ENCODE measurements at places on chromosomes 11 and 22.
A peak's percentile ranks its signal among the peaks of the same experiment; 100 is the strongest.

DNA sequence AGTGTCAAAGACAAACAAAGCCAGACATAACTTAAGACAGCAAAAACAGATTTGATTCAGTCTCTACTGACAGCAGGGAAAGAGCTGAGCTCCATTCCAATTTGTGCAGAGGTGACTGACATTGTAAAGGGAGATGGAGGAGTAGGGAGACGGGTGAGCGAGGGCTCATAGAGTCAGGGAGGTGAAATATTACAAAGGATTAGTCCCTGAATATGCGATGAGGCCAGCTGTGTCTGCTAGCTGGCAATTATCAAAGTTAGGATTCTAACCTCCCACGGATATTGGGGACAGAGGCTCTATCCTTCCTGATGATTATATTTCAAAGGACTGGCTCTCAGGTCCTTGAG is 8.3 kb downstream of the PLAAT2 start:
- DNase-seq, result no peak

GRCh38 chr22:23754980-23755636 is 883 bp upstream of the VPREB3 start:
- DNase-seq, result no peak

GRCh38 chr11:101881586-101881985 is 33.2 kb upstream of the CEP126 start:
- no peak for DNase-seq

- no peak for DNase-seq
Measured at GRCh38 chr11:74322667-74323066, 11.2 kb upstream of the P4HA3 start.

DNA sequence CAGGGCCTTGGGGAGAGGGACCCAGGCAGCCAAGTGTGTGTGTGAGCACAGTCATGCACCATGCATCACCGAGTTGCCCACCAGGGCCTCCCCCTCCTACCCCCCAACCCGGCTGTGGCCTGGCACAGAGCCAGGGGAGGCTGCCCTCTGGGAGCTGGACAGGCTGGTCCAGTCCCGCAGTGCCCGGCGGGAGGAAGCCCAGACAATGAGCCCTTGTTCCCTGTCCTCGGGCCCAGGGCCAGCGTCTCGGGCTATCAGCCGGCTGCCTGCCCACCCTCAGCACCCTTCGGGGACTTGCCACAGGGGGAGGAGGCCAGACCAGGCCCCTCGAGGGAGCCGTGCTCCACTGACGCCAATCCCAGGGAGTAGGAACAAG is 4.5 kb downstream of the LRRC75B start:
- no peak for DNase-seq

DNA sequence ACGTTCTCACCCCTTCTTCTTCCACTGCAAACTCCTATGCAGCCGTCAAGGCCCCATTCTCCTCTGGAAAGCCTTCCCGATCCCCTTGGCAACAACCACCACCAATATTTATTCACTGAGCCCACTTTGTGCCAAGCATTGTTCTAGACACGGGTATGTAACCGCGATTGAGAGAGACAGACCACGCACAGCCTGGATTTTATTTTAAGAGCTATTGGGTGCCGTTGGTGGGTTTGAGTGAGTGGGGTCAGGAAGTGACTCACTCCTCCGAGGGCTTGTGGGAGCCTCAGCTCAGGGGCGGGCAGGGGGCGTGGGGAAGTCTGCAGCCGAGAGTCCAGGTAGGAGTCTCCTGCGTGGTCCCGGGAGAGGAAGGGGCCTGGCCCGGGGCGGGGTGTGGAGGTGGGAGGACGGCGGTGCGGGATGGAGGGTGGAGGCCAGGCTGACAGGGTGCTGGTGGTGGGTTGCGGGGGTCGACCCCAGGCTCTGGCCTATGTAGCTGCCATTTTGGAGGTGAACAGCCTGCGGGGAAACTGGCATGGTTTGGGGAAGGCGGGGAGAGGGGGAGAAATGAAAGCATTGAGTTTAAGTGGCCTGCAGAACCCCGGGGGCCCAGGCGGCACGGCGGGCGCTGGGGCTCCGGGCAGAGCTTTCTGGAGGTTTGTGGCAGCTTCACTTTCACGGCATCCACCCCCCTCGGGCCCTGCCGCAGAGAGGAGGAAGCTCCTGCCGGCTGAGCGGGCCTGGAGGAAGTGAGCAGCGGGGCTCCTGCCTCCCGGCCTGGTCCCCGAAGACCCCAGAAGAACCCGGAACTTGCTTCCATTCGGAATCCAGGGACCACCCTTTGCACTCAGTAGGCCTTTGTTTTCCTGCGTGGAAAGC is 547 bp downstream of the PARVG start:
- peak; percentile 88 for DNase-seq

DNA sequence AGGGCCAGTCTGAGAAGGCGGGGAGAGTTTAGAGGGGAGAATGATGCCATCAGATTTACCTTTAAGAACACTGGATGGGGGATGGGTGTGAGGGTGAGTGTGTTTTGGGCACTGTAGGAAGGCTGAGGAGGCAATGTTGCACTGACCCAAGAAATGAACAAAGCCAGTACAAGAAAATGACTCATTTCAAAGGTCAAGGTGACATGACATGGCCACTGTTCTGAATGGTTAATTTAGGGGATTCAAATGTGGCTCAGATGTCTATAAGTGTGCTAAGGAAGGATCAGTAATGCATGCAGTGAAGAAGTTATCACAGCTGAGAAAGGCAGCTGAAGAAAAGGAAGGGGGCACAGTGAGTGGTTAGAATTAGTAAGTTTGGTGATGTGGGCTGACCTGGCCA is 129.9 kb downstream of the PGR start:
- DNase-seq, result no peak

DNA sequence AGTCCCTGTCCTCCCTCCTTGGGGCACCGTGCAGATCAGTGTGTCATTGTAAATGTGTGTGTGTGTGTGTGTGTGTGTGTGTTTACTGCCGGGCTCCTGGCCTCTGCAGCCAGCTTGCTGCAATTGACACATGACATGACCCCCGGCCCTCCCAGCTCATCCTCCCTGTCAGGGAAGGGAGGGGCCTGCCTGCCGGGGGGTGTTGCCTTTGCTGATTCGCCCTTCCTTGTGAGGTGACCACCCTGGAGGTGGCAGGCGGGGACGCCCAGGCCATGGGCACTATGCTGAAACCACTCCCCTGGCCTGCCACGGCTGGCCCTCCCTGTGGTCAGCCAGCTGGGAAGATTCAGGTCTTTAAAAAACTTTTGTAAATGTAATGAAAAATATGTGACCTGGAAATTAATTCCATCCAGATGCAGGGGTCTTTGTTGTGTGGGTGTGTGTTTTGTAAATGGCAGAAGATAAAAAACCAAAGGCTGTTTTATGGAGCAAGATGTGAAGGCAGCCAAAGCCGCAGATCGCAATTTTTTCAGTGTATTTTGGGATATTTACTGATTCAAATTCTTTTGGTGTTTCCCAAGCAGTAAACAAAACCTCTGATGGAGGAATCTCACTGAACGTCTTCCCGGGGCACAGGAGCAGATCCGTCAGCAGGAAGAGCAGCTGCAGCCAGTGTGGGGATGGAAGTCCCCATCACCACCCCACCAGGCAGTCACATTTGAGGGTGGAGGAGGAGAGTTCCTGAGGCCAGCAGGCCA is 23.2 kb downstream of the SHISAL1 start:
- no peak for DNase-seq

DNA sequence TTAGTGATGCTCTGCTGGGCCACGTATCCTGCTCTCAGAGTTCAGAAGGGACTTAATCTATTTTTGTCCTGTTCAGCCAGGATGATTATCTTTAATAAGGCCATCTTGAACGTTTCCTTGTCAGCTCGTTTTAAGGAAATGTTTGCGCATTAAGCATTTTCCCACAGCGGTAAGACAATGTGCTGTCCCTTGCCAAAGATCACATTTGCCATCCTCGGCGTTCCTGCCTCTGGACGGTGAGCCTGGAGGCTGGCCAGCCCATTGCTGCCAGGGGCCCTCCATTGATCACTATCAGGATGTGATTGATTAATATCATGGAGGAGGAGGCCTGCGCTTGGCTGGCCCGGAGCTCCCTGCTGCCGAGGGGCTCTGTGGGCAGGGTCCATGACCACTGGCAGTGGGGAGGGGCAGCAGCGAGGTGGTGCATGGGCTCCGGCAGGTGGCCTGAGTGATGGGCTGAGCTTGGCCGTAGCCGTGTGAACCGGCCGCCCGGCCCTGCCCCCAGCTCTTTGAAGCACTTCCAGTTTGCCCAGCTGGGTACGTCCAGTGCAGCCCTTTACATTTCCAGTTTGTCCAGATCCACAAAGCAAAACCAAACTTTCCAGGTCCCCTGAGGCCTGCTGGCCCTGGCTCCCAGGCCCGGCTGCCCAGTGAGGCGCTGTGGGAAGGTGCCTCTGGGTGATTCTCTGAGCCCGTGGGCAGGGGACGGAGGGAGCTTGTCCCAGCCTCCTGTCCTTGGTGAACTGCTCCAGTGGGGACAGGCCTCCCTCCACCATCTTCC is 49.5 kb upstream of the SMIM38 start:
- DNase-seq, result no peak

GRCh38 chr11:34680918-34681586 is 60.2 kb downstream of the EHF start:
- no peak for DNase-seq

DNA sequence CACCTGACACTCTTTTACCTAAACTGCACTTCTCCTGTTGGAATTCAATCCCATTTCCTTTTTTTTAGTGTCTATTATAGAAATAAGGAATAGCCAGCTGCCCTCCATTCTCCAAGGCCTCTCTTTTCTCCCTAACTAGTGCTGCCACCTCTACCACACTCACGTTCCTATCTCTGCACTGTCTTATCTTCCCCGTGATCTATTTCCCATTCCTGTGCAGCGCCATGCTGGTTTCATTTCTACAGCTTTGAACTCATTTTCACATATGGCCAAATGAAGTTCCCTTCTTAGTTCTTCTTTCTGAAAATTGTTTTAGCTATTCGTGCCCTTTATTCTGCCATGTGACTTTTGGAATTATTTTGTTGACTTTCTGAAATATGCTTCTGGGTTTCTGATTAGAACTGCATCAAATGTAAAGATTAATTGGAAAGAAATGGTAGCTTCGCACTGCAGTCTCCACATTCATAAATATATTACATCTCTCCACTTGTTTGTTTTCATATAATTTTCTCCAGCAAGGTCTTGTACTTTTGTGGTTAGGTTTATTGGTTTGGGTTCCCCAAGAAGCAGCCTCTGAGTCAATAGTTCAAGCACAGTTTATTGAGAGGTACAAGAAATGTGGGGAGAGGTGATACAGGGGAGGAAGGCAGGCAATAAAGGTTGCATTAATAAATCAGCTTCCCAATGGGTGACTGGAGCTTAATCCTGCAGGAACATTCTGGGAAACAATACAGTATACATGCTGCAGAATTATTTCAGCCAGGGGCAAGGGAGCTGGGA is 43.7 kb upstream of the DRD2 start:
- DNase-seq, result no peak

GRCh38 chr11:126307706-126308105 is 3.8 kb downstream of the DCPS start:
- peak; percentile 49 for DNase-seq

DNA sequence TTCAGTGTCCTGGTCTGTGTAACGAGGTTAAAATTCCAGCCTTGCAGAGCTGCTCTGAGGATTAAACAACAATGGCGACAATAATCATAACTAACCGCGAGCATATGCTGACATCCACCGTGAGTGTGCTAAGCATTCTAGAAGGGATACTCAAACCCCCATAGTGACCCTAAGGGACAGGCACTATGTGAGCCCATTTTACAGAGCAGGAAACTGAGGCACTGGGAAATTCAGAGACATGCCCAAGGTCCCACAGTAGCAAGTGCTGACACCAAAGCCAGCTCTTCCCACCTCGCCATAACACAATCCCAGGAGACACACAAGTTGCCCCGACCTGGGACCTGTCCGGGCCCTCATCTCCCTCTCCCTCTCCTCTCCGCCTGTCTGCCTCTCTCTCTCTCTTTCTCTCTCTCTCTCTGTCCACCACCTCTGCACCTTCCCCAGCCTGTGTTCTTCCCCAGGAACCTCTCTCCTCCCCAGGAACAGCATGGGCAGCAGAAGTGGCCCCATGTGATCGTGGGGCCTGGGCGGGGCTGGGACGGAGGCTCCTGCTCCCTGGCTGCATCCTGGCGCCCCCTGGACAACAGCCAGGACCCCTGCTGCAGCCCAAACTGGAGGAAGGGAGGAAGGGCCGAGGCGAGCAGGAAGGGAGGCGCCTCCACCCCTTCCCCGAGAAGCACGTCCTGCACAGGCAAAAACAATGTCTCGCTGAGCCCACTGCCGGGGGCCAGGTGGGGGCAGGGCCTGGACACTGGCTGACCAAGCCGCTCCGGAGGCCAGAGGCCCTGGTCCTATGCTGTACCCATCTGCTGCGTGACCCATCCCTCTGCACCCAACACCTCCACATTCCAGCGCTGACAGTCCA is 14.8 kb upstream of the MFNG start:
- DNase-seq, result no peak

- DNase-seq, result no peak
Measured at GRCh38 chr22:33563220-33563964, 356.9 kb downstream of the LARGE1 start.

DNA sequence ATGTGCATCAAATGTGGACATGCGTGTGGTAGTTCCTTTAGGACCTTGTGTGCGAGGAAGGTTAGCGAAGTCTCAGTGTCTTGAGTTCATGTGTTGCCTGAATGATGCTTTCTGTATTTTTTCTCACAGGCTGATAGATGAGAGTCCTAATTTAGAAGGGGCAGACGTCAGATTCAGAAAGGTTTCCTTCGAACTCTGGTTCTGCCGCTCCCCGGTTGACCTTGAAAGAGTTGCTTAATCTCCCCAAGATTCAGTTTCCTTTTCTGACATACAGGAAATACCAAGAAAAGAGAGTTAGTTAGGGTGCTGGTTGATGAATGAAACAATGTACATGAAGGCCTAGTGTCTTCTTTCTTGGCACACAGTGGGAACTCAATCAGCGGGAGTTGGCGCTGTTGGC is 35.9 kb upstream of the TTC12 start:
- DNase-seq, result no peak

GRCh38 chr11:118914178-118914918 is 11.4 kb downstream of the BCL9L start:
- DNase-seq, result no peak

GRCh38 chr11:4839851-4840549 is 9.0 kb downstream of the OR51S1 start:
- DNase-seq, result no peak

GRCh38 chr22:29009148-29009547 is 52.5 kb downstream of the C22orf31 start:
- no peak for DNase-seq

- no peak for DNase-seq
Measured at GRCh38 chr22:36368359-36368983, 19.3 kb downstream of the MYH9 start.

DNA sequence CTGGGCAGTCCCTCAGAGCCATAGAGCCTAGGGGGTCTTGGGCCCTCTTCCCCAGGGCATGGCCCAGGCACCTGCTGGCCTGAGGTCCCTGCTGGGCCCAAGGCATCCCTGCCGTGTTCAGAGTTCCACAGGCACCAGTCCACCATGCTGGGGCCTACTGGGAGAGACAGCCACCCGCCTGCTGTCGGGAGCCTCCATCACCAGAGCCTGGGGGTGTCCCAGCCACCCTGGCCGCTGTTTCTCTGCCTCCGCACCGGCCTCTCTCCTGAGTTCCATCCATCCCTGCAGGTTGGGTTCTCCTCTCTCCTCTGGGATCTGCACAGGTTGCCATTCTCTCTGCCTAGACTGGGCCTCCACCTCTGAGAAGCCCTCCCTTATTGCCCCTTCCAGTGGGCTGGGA is 68.6 kb downstream of the KCNQ1 start:
- DNase-seq, result no peak
